SK-MEL-5 (cell line): ENCODE measurements at places on chromosomes 6 and 20. TPM values are rescaled to one million over a fixed set of nuclear protein-coding genes. Genes with fewer than 3 reads are reported as not detected.

Gene NKAIN2
- total RNA-seq: 0.11 TPM in 1 of 2 replicates, not detected in the other

Gene ESR1
- total RNA-seq: 0.26 and 1.7 TPM in 2 replicates

DNA sequence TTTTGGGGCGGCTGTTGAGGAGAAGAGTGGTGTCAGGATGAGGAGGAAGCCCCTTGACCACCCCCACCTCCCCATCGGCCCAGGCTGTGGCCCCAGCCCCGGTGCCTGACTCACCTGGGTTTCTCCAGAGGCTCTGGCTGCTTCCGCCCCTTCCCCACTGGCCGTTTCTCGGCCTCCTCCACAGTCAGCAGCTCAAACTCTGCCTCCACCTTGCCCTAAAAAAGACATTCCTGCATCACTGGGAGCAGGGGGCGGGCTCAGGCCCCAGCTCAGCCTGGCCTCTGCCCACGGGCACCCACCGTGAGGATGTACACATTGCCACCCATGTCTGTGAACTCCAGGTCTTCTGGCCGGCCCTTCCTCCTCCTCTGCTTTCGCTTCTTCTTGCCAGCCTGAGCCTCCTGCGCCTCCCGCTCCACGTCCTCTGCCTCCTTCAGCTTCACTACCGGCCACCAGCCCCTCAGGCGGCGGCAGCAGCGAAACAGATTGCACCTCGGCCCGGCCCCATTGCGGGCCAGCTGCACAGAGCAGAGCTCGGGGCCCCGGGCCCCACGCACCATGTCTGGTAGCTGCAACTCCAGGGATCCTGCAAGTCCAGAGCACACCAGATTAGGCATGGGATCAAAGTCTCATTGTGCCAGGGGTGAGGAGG lies 17.3 kb downstream of the ERGIC3 start:
- DNase-seq: no peak

GRCh38 chr6:29557320-29557719 lies 2.2 kb downstream of the UBD start:
- no peak for DNase-seq

GRCh38 chr6:158347335-158347734 lies 35.1 kb downstream of the TULP4 start:
- no peak for DNase-seq
